ENCODE measurements at places on chromosomes 13 and 19. TPM values are rescaled to one million over a fixed set of nuclear protein-coding genes. Genes with fewer than 3 reads are reported as not detected.

The YJU2 gene
- total RNA-seq = 19.8 TPM

DNA sequence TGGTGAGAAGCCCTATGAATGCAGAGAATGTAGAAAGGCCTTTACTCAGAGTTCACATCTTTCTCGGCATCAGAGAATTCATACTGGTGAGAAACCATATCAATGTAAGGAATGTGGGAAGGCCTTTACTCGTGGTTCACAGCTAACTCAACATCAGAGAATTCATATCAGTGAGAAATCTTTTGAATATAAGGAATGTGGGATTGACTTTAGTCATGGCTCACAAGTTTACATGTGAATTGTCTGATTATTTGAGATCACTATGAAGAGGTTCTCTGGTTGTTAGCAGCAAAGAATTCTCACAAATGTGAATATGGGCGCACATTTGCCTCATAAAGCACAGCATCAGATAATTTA lies 43.7 kb downstream of the ZNF585A start:
- no peak for DNase-seq

DNA sequence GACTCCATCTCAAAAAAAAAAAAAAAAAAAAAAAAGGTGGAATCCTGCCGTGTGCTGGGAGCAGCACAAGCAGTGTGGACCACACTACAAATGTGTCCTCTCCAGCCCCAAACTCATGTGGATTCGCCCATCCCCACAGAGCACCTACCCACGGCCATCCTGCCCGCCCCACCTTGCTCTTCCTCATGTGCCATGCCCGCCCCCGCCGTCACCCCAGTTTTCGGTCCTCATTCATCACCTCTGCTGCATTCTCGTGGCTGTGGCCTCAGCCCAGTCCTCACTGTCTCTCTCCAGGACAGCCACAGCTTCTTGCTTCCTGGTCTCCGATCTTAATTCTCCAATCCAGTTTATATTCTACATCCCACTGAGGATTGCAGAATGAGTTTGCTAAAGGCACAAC lies 80.0 kb upstream of the TM9SF2 start:
- DNase-seq = no peak

The NALCN gene
- total RNA-seq = 10.2 TPM

DNA sequence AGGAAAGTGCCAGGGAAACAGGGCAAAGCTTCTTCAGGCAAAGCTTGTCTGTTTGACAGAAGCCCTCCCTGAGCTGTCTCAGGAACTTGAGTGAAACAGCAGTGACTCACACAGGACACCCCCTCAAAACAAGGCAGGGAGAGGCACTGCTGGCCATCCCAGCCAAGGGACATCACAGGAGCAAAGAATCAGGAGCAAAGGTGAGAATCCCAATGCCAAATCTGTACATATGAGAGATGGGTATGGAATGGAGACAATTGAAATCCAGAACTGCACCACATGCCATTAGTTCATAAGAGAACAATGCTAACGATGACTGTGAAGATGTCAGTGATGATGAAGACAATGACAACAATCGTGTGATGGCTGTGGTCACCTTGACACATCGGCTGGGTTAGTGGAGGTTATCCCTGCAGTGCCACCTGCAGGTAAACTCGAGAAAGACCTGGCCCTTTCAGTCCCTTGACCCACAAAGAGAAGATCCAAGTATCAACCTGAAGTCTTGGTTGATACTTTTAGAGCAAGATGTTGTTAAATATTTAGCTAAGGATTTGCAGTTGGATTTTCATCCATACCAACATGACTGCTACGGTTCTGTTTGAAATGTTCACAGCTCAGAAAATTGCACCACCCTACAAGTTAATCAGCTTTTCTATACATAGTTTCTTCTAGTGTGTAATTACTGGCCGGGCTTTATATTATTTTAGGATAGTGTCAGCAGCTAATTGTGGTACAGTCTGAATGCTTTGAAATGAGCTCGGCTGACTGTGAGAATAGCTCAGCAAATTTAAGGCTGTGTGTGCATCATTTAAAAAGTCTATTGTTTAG lies 42.0 kb upstream of the IPO5 start:
- DNase-seq = peak; percentile 3

The ATP12A gene
- not detected for total RNA-seq

- DNase-seq = no peak
Measured at GRCh38 chr19:33472226-33472625, 49.4 kb downstream of the PEPD start.

The OR7C1 gene
- not detected for total RNA-seq

Measured in renal cortical epithelial cell (primary cell).